Stimulated activated CD8-positive, alpha-beta memory T cell treated with anti-CD3 and anti-CD28 coated beads, Interleukin-4, amount 100 ng/mL, for 4 hours (primary cell): ENCODE measurements at places on chromosomes 12 and 14.

DNA sequence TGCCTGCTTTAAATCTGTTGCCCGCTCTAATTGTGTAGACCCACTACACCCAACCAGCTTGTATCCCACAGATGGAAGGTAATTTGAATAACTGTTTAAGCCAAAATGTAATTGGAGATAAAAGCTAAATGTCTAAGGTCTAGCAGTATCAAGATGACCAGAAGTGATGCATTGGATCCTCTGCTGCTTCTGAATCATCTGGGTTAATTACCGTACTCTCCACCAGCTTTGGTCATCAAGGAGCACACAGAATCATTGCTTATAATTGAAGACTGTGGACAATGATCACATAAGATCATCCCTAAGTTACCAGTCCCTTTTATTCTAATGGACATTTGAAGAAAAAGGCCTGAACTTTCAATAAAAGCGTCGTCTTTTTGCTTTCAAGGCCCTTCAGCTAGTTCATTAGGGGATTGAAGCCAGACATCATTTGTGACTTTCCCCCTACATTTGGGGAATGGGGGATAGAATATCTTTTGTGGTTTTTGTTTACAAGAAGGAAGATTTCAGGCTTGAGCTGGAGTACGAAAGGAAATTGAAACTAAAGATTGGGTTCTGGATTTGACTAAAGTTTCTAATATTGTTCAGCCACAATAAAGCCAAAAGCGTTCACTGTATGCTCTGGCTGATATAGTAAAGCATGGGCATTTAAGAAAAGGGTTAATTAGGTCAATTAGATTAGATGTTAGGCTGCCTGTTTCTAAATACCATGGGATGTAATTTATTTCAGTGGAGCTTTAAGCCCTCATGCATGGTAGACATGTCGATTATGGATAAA, 123.2 kb downstream of the CHST11 start:
- DNase-seq, result no peak

DNA sequence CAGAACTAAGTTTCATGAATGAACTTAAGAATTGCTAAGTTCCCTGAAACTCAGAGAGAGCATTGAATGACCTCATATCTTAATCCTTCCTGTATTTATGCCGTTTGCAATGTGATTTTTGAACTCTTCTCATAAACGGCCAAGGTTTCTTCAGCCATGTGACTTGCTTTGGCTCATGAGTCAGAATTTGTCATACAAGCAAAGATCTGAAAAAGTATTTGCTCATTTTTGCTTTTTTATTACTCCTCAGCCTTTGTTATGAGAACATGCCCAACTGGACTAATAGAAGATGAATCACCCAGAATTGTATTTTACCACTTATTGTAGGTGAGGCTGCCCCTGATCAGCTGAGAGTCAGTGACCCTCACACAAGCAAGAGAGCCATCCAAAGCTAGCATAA, 693.8 kb downstream of the BCL11B start:
- DNase-seq, result no peak

DNA sequence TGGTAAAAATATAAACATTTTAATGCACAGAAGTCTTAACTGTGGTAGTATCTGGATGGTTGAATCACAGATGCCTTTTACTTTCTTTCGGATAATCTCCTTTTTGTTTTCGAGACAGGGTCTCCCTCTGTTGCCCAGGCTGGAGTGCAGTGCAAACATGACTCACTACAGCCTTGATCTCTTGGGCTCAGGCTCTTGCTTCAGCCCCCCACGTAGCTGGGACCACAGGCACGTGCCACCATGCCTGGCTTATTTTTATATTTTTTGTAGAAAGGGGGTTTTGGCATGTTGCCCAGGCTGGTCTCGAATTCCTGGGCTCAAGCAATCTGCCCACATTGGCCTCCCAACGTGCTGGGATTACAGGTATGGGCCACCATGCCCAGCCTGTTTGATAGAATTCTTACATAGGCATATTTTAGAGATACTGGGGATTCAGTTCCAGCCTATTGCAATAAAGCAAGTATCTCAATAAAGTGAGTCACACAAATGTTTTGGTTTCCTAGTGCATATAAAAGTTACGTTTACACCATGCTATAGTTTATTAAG, 99.2 kb downstream of the SNAPC1 start:
- no peak for DNase-seq

DNA sequence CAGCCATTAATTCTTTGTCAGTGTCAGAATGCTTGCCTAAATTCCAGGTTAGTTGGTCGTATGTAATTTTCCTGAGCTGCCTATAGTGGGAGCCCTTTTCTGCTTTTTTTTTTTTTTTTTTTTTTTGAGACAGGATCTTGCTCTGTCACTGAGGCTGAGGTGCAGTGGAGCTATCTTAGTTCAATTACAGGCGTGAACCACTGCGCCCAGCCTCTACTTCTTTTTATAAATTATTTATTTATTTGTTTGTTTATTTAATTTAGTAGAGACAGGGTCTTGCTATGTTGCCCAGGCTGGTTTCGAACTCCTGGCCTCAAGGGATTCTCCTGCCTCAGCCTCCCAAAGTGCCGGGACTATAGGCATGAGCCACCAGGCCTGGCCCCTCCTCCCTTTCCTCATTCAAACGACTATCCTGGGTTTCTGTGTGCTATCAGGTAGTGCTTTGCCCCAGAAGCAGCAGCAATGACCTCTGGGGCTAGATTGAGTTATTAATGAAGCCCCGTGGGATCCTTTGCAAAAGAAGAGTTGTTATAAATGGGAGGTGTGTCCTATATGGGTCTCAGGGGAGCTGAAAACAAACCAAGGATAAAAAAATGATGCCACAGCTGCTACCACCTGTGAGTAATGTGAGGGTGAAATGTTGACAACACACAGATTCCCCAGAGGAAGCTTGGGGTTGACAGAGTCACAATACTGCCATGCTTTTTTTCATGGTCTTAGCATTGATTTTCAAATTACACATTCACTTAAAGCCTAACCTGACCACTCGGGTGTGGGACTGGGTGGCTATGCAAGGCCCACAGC, 34.6 kb upstream of the NFKBIA start:
- DNase-seq, result no peak

- DNase-seq, result no peak
These were observed 257.0 kb downstream of the ETNK1 start for GRCh38 chr12:22881878-22882385.

DNA sequence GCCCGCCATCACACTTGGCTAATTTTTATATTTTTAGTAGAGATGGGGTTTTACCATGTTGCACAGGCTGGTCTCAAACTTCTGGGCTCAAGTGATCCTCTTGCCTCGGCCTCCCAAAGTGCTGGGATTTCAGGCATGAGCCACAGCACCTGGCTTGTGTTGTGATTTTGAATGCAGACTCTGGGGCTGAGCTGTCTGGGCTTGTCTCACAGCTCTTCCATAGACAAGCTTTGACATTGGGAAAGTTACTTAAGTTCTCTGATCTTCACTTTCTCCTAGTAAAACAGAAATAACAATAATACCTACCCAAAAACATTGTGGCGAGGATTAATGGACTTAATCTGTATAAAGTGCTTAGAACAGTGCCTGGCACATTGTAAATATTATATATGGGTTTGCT, 36.0 kb downstream of the TMBIM6 start:
- DNase-seq, result no peak

GRCh38 chr12:92619026-92619425, 83.8 kb upstream of the PLEKHG7 start:
- DNase-seq, result no peak

- no peak for DNase-seq
These were observed 5.2 kb downstream of the MUCL1 start for GRCh38 chr12:54859502-54859901.

- DNase-seq, result no peak
These were observed 40.3 kb downstream of the BAZ2A start for GRCh38 chr12:56589783-56590182.

GRCh38 chr12:31923063-31923412, 36.2 kb upstream of the RESF1 start:
- no peak for DNase-seq

- no peak for DNase-seq
These were observed 185.4 kb upstream of the G2E3 start for GRCh38 chr14:30373526-30373925.

GRCh38 chr12:103680591-103681141, 93.6 kb downstream of the STAB2 start:
- DNase-seq, result no peak

DNA sequence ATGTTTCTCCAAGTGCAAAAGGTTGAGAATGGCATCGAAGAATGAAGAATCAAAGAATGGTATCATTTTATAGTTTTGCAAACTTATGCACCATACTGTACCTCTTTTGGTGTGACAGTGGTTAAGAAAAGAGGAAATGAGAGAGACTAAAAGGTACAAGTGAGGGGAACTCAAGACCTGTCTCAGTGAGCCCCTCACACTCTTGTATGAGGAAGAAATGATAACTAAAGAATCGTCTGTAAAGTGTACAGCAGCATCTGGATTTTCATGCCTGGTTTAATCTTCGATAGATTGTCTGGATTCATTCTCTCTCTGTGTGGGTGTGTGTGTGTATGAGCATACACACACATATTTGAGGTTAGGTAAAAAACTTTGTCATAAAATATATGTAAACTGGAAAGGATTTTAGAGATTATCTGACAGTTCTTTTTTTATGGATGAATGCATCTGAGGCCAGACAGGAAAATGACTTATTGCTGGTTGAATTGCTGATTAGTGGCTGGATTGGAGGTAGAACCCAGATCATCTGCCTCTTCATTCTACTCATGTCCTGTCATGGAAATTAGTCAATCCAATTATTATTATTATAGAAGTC, 16.0 kb upstream of the SLC38A2 start:
- DNase-seq, result no peak

- DNase-seq, result no peak
These were observed 285.9 kb downstream of the BMP4 start for GRCh38 chr14:53670701-53671100.

DNA sequence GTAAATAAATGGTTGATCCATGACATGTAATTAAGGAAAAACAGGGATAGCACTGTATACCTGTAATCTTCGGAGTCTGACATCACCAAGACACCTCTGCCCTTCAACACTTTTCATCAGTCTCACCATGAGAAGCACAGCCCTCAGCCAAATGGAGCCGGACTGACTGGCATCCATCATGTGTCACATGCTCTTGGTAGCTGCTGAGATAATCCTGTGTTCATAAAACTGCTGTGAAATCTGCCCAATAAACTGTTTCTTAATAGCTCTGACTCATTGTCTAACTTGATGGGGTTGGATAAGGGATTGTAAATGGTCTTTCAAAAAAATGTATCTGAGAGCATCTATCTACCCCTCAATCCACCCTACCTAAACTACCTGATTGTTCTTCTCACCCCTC, 33.6 kb downstream of the KCNH5 start:
- DNase-seq, result no peak

DNA sequence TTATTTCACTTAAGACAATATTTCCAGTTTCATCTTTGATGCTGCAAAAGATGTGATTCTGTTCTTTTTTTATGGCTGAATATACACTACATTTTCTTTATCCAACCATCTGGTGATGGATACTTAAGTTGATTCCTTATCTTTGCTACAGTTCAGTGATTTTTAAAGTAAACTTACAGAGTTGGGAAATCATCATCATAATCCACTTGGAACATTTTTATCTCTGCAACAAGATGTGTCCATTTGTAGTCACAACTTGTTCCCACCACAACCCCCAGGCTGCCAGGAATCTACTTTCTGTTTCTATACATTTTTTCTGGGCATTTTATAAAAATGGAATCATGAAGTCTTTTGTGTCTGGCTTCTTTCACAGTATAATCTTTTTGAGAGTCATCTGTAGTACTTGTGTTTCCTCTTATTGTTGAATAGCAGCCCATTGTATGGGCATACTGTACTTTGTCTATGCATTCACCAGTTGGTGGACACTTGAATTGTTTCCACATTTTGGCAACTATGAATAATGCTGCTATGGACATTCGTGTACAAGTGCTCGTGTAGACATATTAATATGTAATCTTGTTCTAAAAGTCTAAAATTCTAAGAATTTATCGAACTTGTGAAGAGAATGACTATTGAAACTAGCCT, 212.5 kb upstream of the DDHD1 start:
- DNase-seq, result no peak

DNA sequence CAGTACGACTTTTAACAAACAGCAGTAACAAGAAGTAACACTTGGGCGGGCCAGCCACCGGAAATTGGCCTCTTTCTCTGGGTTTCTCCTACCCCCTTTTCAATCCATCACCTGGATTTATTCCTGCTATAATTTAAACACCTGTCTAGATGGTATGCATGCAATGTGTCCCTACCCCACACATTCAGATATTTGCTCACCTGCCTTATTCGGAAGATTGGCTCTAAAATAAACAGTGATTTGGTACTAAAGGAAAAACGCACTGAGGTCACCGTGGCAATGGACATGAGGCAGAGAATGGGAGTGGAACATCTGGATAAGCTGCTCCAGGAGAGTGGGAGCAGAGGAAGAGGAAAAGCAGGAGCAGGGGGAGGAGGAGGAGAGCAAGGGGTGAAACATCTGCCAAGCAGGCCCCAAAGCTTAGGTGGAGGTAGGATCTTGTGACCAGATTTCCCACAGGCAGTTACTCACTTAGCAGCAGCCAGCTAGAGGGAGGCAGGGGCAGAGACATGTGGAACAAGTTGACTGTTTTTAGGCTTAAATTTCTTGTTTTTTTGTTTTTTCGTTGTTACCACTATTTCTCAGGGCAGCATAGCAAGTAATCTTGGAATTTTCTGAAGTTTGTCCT, 150.9 kb downstream of the TTLL5 start:
- no peak for DNase-seq

- no peak for DNase-seq
These were observed 4.9 kb upstream of the NEMF start for GRCh38 chr14:49857427-49858003.

- no peak for DNase-seq
These were observed 29.5 kb upstream of the CISTR start for GRCh38 chr12:53781228-53781801.

- DNase-seq, result no peak
These were observed 53.7 kb downstream of the SERPINA10 start for GRCh38 chr14:94239406-94239805.

- no peak for DNase-seq
These were observed 26.9 kb downstream of the TBX3 start for GRCh38 chr12:114656906-114657596.

DNA sequence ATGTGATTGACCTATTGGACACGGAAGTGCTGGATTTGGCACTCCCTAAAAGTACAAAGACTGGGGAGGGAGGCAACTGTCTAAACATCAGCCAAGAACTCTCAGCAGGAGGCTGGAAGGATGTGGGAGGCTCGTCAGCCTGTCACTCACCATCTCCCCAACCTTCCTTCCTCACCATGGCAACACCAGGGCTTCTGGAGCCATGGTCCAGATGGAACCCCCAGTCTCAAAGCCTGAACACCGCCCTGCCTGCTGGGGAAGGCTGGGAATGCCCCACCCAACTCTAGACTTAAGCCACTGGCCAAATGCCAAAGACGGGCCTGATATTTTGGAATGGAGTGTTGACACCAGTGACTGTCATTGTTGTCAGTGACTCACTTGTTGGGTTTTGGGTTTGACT, 55.3 kb downstream of the GALNT16 start:
- DNase-seq, result no peak
